ENCODE measurements at places on chromosomes 5 and 9.

- DNase-seq, result no peak
These were observed 41.6 kb upstream of the PDE8B start for GRCh38 chr5:77168879-77169244.

- DNase-seq, result no peak
These were observed 97.6 kb downstream of the SEMA6A start for GRCh38 chr5:116476897-116477537.

- no peak for DNase-seq
These were observed 35.1 kb downstream of the SH3GLB2 start for GRCh38 chr9:128992995-128993394.

GRCh38 chr5:140553657-140554056 is 3.6 kb downstream of the SRA1 start:
- DNase-seq, result no peak

DNA sequence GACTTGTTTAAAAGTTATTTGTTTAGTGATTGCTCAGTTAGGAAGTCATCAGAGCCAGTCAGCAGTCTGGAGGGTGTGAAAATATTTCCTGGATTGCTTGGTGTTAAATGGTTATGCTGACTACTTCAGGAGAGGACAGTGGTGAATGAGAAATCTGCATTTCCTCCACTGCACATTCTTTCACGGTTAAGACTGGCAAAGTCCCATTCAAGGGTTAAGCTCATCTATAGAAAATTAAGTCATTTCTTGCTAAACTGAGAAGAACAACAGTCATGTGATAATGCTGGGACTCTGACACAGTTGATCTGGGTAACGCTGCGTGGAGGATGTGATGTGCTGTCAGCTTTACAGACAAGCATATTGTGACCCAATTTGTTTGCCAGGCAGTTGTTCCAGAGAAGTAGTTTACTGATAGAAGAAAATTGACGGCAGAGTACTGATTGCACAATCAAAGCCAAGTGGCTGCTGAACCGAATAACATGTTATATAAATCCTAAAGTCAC is 80.4 kb downstream of the GRAMD2B start:
- no peak for DNase-seq

DNA sequence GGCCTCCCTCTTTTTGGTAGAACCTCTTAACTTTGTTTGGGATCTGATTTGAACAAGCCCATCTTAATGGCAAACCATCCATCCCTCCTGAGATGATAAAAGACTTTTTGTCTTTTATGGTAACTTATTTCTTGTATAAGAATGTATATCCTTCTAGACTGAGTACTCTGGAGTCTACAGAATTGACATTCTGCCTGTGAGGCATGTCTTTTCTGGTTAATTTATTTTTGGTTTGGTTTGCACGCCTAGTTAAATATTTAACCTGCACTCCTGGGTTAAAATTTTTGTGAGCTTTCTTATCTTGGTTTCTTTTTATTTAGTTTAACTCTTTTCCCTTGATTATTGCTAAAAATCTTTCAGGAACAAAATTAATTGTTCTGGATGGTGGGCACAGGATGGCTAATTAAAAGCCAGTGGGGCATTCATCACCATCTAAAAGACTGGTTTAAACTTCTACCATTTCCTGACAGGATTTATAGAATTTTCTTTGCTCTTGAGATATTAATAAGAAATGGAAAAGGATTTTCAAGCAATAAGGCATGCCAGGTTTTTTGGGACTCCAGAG is 50.3 kb downstream of the PHAX start:
- no peak for DNase-seq

DNA sequence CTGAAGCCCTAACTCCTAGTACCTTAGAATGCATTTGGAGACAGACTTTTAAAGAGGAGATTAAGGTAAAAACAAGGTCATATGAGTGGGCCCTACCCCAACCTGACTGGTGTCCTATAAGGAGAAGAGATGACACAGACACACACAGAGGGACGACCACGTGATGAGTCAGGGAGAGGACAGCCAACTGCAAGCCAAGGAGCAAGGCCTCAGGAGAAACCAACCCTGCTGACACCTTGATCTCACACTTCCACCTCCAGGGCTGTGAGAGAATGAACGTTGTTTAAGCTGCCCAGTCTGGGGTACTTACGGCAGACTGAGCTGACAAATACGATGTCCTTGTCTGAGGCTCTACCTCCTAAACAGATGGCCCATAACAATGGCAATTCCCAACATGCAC is 93.6 kb downstream of the ROR2 start:
- no peak for DNase-seq

- DNase-seq, result no peak
These were observed 29.7 kb upstream of the SMIM32 start for GRCh38 chr5:136222580-136223235.

DNA sequence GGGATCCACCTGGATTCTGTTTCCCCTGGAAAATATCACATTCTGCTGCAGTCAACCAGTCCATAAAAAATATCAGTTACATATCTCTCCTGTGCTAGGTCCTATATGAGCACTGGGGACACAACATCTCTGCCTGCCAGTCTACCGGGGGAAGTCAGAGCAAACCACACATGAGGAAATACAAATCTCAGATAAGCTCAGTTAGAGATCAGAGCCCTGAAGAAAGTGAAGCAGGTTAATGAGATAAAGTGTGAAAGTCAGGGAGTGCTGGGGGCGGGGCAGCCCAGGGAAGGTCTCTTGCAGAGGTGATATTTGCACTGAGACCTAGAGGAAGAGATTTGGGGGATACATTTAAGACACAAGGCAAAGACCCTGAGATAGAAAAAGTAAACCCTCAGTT is 67.8 kb upstream of the SLC1A1 start:
- DNase-seq, result no peak

GRCh38 chr5:144467792-144468191 is 297.1 kb downstream of the KCTD16 start:
- DNase-seq, result peak; percentile 37

DNA sequence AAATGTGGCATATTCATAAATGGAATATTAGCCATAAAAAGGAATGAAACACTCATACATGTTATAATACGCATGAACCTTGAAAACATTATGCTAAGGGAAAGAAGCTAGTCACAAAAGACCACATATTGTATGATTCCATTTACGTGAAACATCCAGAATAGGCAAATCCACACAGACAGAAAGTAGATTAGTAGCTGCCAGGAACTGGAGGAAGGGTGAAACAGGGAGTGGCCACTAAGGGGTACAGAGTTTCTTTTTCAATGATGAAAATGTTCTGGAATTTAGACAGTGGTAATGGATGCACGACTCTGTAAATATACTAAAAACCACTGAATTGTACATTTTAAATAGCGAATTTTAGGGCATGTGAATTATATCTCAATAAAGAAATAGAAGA is 39.4 kb downstream of the STRBP start:
- no peak for DNase-seq

DNA sequence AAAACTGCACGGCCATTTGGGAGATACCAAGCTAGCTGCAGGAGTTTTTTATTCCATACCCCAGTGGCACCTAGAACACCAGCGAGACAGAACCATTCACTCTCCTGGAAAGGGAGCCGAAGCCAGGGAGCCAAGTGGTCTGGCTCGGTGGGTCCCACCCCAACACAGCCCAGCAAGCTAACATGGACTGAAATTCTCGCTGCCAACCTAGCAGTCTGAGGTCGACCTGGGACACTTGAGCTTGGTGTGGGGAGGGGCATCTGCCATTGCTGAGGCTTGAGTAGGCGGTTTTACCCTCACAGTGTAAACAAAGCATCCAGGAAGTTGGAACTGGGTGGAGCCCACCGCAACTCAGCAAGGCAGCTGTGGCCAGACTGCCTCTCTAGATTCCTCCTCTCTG is 108.9 kb upstream of the CHD1 start:
- no peak for DNase-seq

DNA sequence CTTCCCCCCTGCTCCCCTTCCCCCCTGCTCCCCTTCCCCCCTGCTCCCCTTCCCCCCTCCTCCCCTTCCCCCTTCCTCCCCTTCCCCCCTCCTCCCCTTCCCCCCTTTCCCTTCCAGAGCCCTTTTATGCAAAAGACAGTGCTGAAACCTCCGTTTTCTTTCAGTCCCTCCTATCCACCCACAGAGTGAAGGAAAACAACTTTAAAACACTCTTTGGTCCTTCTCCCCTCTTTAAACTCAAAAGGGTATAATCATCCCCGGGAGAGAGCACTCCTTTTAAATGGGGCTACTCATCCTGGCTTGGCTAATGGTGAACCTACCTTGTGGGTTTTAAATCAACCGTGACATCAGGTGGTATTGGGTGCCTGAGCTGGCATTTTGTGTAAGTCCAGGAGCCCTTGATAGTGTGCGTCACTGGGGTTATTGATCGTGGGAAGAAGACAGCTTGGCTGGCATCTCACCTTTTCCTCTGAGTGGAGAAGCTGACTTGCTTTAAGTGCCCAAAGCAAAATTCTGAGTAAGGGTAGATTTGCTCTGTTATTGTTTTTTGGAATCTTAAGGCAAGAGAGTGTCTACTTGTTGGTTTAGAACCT is 2.7 kb downstream of the LARP1 start:
- no peak for DNase-seq

DNA sequence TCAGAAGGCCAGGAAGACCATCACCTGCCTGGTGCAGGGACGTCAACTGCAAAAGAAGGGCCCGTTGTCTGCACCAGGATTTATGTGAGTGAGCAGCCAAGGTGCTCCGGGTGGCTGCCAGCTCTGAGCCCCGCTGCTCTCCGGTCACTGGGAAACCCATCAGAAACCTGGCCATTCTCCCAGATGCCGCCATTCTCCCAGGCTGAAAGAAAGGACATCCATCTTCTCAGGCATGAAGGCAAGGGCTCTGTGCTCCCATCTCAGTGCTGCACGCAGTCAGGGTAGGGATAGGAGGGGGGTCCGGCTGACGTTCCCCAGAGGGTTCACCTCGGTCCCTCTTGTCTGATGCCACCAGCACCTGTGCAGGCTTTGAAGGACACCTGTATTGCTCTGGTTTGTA is 158.4 kb downstream of the ERCC6L2 start:
- no peak for DNase-seq

- DNase-seq, result no peak
These were observed 140.4 kb downstream of the GABBR2 start for GRCh38 chr9:98568234-98568908.

- peak; percentile 40 for DNase-seq
These were observed 283.3 kb downstream of the TMEM167A start for GRCh38 chr5:82793808-82794419.

DNA sequence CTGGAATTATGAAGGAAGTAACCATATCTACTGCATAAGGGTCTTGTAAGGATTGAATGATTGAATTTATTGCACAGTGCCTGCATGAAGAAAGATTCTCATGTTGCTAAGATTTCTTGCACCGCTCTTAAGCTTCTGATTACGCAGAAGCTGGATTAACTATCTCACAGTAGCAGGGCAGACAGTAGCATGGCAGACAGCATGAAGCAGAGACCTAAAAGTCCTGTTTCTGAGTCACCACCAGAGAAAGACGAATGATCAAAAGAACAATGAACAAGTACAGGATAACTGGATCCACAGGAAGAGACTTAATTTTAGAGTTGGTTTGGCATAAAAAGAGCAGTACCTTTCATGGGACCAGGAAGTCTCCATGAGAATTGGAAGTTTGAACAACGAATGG is 142.4 kb downstream of the MAPKAP1 start:
- DNase-seq, result no peak

GRCh38 chr5:107670087-107670931 is 428 bp downstream of the EFNA5 start:
- peak; percentile 56 for DNase-seq

GRCh38 chr9:94649100-94649819 is 9.9 kb upstream of the FBP1 start:
- no peak for DNase-seq

DNA sequence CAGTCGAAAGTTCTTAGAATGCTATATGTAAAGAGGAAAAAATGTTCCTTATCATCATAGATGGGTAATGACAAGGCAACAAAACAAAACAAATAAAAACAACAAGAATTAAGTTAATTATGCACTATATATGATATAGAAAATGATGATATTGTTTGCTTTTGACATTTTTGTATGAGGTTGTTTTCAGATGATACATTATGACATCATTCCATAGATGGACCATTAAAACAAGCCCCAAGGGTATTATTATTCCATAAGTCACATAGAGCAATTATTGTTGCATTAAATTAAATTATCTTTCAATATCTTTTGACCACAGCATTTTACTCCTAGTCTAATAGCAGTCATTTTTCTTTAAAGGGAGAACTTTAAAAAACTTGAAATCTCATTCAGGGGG is 56.5 kb upstream of the RICTOR start:
- DNase-seq, result no peak

DNA sequence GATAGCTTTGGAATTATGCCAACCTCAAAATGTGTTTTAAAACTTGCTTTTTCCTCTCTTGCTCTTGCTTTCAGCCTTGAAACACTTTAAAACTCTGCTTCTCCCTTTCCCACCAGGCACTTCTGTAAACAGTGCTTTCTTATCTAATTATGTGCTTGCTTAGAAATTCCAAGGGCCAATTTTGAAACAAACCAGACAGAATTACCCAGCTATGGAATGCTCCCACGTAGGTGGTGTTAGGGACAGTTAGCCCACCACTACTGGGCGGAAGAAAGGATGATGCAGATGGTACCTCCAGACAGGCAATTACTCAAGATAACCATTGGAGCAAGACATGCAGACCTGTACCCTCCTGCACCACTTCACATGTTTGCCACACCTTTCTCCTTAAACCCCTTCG is 523.0 kb upstream of the PTPRD start:
- no peak for DNase-seq

- DNase-seq, result no peak
These were observed 66.3 kb downstream of the PSAT1 start for GRCh38 chr9:78363221-78363620.

GRCh38 chr5:112647428-112647827 is 90.3 kb upstream of the APC start:
- no peak for DNase-seq

DNA sequence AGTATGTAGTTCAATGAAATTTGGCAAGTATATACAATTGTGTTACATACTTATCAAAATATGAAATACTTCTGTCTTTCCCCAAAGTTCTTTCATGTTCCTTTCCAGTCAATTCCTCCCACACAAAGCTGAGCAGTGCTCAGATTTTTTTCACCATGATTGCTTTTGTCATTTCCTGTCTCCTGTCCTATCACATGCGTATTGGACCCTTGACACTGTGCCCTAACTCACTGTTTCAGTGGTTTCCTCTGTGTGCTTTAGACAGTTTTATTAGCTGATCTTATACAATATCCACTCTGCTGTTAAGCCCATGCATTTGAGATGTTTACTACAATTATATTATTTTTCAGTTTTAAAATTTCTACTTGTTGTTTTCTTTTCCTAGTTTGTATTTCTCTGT is 463.6 kb upstream of the MEF2C start:
- no peak for DNase-seq

GRCh38 chr9:31588756-31589155 is 795.7 kb upstream of the ACO1 start:
- DNase-seq, result no peak

GRCh38 chr5:34905564-34905963 is 9.7 kb downstream of the RAD1 start:
- no peak for DNase-seq
